GM12891 (cell line): ENCODE measurements at places on chromosomes 6 and 20.
A peak's percentile ranks its signal among the peaks of the same experiment; 100 is the strongest.

DNA sequence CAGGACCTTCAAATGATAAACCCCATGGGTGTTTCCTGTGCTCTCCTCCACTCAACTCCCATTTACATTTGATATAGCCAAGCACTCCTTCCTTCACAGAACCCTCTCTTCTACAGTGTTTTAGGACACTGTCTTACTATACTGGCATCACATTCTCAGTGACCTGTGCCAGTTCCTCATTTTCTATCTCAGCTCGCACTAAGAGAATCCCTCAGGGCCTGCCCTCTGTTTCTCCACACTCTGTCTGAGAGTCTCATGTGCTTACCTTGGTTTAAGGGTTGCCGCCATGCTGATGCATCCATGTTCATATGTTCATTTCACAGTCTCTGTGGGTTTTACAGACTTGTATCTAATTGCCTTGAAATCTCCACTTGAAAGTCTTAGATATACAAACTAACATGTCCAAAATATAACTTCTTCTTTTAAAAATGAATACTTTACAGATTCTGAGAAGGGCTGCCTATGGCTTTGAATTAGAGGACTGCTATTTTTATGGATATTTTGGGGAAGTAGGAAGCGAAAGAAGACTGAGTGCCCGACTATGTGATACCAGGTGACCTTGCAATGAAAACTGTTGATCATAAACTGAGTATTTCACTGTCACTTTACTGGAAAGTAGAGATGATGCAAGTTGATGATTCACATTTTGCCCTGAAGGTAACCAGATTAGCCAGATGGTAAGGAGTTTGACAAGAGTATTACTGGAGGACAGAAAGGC is 153.1 kb upstream of the SIM1 start:
- DNase-seq, result no peak

DNA sequence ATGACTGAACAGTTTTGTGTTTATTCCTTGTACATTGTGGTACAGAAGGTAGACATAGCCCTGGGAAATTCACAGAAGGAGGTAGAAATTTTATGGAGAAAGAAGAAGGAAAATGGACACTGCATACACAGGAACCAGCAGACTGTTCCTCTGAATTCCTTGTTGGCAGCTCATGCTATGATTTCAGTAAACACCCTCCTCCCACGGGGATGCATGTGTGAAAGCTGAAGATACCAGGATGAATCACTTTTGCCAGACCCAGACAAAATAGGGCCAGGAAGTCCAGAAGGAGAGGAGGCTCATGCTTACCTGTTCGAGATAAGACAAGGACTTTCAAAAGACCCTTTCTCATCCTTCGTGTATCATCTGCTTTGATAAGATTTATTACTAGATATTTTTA is 110.3 kb upstream of the GGTLC1 start:
- DNase-seq, result no peak

DNA sequence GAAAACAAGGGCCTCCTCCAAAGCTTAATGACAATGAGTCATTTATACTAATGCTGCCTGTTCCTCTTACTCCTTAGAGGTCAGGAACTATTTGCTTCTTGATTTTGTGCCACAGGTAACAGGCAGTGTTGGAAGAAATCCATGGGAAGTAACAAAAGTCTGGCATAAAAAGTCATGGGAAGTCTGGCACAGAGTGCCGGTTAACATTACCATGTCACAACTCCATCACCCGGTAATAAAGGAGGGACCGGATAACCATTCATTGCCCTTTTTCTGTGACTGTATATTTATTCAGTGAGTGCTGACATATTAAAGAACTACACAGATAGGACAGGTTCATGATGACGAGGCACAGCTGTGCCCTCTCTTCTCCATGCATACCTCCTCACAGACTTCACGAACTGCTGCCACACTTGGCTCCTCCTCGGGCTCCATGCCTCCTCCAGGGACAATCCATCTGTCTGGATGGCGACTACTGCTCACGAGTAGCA is 50.9 kb downstream of the NUDT3 start:
- no peak for DNase-seq

DNA sequence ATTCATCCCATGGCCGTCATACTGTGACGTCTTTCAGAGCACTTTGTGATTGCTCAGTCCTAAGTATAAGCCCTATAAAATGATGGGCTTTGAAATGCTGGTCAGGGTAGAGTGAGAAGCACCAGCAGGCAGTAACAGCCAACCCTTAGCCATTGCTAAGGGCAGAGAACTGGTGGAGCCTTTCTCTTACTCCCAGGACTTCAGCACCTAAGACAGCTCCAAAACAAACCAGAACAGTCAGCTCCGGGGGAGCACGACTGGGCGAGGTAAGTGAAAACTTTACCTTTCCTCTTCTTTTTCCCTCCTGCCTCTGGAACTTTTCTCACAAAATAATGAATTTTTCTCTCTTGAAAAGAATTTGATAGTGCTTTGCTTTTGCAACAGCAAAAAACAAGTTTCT is at the start of gene VIP:
Gene VIP, plus strand, starts transcription at position 104 of the 400 bp plus-strand sequence. CDS start 1,381 bp downstream, outside the sequence.
- DNase-seq, result no peak

- no peak for DNase-seq
Measured at GRCh38 chr6:45483021-45483420, 105.3 kb upstream of the SUPT3H start.

DNA sequence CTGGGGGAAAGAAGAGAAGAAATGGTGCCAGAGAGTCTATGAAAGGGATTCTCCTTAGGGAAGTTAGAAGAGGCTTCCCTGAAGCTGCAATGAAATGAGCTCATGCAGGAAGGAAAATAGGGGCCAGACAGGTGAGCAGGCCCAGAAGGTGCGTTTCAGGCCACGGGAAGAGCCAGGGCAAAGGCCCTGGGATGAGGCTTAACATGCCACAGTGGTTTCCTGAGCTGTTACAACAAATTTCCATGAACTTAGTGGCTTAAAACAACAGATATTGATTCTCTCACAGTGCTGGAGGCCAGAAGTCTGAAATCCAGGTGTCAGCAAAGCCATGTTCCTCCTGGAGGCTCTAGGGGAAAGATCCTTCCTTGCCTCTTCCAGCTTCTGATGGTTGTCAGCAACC is 167.9 kb downstream of the TFAP2C start:
- DNase-seq, result no peak

DNA sequence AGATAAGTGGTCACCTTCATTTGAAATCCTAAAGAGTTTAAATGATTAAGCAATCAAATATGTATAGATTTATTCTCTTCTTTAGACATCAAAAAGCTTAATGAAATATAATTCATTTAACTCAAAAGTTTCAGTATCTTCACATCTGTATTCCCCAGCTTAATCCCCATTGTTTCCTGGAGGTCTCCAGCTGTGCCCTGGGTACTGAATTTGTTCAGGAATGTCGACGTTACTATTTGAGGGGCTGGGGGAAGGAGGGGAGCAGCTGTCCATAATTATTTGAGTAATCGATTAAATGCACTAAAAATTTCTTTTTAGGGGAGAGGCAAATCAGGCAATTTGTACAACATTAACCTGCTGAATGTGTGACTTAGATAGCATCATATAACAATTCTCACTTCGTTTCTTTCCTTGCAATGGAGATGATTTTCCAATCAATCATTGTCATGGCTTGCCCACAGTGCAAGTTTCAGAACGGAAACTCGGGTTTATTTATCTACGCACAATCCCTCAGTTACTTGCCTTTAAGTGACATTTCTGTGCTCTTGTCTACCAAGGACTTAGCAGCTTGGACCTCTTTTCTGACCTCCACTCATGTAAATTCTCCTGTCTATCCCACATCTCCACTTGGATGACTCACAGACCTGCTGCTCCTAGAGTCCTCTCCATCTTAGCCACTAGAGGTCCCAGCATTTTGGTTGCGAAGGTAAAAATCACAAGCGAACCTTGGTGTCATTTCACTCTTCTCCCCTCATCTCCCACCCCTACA is 3.9 kb downstream of the DOK5 start:
- no peak for DNase-seq

DNA sequence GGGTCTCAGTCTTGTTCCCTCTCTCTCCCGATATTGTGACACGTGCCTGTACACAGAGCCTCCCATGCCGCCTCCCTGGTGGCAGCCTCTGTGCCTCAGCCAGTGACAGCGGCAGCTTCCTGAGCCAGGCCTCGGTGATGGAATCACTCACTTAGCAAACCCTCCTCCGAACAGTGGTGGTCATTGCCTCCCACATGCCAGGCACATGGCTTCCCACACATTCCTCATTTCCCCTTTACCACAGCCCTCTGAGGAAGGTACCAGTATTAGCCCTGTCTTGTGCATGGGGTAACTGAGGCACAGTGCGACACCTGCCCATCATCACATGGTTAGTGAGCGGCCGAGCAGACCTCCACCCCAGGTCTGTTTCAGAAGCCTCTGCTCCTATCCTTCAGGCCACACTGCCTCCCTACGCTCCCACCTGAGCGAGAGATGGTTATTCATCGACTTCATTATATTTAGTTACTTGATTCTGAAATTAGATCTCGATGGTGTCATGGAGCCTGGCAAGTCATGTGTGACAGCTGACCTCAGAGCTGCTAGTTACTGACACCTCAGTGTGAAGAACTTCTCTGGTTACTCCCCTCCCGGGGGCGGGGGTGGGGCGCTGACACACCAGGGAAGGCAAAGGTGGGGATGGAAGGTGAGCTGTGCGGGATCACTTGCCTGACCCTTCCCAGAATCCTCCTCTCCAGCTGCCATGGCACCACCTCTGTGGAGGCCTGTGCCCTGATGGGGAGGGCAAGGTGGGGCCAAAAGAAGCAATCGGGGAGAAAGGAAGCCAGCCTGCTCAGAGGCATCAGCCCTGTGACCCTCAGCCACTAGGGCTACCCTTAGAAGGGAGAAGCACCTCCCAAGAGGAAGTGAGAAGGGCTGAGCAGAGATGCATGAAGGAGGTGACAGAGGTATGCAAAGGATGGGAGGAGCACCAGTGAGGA is 17.9 kb downstream of the MDGA1 start:
- peak; percentile 85 for DNase-seq

- DNase-seq, result no peak
Measured at GRCh38 chr6:145309842-145310535, 425.3 kb downstream of the EPM2A start.

GRCh38 chr6:80210618-80211017 is 104.1 kb downstream of the BCKDHB start:
- DNase-seq, result no peak

DNA sequence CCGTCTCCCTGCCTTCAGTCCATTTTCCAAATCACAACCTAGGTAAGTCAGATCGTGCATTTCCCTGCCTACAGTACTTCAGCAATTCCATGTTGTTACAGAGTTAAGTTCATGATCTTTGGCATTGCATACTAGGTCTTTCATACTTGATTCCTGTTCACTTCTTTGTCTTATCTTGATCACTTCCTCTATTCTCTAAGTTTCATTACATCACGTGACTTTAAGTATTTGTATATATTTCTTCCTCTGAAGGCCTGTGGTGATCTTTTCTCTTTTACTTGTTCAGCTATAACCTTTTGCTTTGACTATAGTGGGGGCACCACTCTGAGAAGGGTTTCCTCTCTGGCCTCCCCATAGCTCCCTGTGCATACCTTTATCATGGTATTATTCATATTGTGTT is 100.2 kb downstream of the TRMT11 start:
- DNase-seq, result no peak

DNA sequence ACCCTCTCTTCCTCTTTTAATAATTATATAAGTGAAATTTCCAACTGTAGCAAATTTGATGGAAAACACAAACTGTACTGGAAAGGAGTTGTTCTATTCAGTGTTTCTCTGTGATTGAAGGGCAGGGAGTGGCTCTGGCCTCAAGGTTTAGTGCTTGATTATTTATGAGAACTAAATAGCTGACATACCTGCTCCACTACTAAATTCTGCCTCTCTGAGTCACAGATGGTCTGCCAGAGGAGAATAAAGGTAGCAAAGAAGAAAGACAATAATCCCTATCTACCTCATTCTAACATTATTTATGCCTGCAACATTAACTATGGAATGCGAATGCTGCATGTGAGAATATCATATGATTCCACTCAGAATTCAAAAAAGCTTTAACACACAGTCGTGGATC is 9.3 kb downstream of the BMP5 start:
- no peak for DNase-seq

DNA sequence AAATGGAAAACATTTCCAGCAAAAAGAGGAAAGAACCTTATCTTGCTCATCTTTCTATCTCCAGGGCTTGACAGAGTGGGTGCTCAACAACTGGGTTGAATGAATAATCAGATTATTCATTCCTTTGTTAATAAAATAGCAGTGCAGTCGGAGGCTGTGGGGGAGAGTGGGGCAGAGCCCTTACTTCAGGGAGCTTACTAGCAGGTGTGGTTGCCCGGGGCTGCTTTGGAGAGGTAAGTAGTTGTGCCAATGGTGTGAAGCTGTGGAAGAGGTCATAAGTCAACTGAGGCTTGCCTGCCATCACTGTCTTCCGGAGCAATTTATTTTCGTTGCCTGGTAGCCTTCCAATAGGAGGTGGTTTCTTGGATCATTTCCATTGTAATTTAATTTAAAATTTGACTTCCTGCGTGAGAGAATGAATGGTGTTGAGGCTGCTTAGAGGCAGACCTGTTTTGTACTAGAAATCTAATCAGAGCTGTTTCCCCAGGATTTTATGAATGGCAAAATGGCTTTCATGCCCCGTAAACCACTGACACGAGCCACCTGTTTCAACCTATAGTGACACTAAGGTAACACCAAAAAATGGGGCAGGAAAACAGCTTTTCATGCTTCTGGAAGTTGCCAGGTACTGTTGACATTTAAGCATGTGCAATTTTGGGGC is 51.4 kb downstream of the ZDHHC14 start:
- DNase-seq, result no peak

- DNase-seq, result no peak
Measured at GRCh38 chr6:151702851-151703658, 104.4 kb upstream of the ESR1 start.

- peak; percentile 54 for DNase-seq
Measured at GRCh38 chr6:136921936-136922684, at the start of gene SLC35D3. TSS of gene SLC35D3 (plus strand) at chr6:136922301. CDS start at chr6:136922429, 128 bp downstream.

- DNase-seq, result no peak
Measured at GRCh38 chr6:32774426-32774825, 11.1 kb upstream of the HLA-DQB2 start.

- DNase-seq, result peak; percentile 16
Measured at GRCh38 chr6:2129182-2129621, 116.2 kb downstream of the GMDS start.

- no peak for DNase-seq
Measured at GRCh38 chr6:69958978-69959377, 92.6 kb downstream of the COL19A1 start.

GRCh38 chr6:108914235-108915022 is 66.2 kb downstream of the ARMC2 start:
- no peak for DNase-seq
